ENCODE measurements at places on chromosomes 13 and 19. TPM values are rescaled to one million over a fixed set of nuclear protein-coding genes. Genes with fewer than 3 reads are reported as not detected.

DNA sequence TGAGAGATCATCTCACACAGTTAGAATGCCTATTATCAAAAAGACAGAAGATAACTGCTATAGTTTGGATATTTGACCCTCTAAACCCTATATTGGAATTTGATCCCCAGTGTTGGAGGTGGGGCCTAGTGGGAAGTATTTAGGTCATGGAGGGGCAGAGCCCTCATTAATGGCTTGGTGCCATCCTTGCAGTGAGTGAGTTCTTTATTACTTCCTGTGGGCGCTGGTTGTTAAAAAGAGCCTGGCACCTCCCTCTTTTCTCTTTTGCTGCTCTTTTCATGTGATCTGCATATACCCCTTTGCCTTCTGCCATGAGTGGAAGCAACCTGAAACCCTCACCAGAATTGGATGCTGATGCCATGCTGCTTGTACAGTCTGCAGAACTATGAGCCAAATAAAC is 66.8 kb downstream of the TDRD3 start:
- DNase-seq = no peak

DNA sequence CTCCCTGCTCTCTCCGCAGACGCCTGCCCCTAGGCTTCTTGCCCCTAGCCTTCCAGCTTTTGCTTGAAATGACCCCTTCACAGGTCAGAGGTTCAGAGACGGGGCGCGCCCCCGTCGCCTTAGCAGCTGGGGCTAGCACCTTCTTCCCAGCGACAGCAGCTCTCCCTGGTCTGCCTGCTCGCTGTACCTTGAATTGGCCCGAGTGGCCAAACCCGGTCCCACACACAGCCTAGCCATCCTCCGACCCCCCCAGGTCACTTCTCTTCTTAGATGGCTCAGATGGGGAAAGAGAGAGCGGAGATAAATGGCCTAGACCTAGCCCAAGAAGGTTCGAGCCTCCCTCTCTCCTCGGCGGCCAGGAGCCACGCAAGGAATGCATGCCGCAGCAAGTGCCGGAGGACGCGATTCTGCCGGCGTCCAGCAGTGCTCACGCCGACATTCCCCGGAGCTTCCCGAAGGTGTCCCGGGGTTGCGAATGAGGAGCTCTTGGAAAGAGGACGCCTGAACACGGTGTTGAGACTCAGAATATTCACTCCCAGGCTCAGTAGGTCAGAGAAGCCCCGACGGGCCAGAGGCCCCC is 1.3 kb downstream of the CDX2 start:
- no peak for DNase-seq

- DNase-seq = no peak
Observed at GRCh38 chr19:55591555-55591954, 7.8 kb downstream of the FIZ1 start.

GRCh38 chr19:1837625-1838105 is 10.6 kb downstream of the REXO1 start:
- no peak for DNase-seq

DNA sequence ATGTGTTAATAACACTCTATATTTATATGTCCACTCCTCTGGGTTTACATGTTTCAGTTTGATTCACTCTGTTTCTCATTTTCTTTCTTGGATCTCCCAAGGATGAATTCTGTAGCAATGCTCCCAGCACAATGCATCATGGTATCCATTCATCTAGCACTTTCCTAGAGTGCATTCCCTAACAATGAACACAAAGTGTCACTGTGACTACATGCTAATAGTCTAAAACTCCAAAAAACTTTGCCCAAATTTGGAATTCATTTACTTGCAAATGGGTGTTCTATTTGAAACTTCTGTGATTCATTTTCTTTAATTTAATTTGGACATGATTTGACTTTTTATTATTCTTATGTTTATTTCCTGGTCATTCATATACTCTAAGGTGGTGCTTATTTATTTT is 286.3 kb downstream of the POU4F1 start:
- no peak for DNase-seq

DNA sequence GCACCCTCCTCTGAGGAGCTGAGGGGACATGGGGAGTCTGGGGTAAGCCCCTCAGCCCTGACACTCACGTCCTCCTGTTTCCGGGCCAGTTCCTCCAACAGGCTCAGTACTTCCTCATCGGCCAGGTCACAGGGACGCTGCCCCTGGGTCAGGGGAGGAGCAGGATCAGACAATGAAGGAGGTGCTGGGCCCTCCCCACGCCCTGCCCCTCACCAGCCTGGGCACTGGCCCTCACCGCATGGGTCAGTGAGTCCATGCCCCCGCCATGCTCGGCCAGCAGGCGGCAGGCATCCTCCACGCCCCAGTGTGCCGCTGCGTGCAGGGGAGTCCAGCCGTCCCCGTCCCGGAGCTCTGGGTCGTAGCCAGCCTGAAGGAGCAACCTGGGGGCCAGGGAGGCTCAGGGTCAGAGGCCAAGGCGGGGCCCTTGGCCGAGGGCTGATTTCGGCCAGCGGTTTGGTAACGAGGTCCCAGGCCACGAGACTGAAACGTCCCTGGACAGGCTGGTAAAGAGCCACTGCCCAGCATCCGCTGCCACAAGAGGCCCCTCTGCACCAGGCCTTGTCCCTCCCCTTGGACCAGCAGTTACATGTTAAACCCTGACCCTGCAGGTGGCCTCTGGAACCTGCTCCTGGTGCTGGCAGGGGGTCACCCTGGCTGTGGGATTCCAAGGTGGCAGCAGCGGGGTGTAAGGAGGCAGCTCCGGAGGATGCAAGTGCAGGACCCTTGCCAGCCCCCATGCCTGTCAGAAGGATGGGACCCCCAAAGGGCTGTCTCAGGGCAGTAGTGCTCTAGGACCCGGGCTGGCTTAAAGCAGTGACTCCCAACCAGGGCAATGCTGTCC is 18.5 kb downstream of the PPP1R12C start:
- DNase-seq = no peak

- DNase-seq = no peak
Observed at GRCh38 chr19:32674153-32674930, 638 bp downstream of the ANKRD27 start.

GRCh38 chr13:105758918-105759860 is 776.3 kb downstream of the EFNB2 start:
- no peak for DNase-seq

DNA sequence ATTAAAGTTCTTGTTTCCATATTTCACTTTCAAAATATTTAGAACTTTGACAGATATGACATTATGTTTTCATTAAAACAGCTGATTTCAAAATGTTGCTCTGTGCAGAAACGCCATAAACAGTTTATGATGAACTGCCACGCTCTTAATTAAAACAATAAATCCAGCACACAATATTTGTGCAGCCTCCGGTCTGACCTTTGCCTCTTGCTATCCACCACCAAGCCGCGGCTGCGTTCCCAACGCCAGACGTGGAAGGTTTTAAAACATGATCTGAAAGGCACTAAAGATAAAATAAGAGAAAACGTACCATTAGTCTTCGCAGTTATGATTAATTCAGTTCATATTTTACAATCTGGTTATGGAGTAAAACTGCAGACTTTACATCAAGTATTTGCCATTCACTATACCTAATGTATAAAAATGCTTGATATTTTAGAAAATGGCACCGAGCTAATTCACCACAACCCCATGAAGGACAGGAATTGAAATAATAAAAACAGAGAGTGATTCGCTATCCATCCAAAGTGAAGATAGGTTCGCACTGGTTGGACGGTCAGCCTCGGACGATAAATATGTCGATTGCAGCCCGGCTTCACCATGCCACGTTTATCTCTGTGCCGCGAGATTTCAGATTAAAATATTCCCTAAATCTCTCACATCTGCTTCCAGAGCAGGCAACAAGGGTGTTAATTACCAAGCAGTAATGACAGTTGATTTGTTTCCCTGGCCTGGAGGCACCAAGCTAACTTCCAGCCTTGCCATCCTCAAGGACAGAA is 103.3 kb upstream of the ZNF507 start:
- DNase-seq = peak; percentile 24

DNA sequence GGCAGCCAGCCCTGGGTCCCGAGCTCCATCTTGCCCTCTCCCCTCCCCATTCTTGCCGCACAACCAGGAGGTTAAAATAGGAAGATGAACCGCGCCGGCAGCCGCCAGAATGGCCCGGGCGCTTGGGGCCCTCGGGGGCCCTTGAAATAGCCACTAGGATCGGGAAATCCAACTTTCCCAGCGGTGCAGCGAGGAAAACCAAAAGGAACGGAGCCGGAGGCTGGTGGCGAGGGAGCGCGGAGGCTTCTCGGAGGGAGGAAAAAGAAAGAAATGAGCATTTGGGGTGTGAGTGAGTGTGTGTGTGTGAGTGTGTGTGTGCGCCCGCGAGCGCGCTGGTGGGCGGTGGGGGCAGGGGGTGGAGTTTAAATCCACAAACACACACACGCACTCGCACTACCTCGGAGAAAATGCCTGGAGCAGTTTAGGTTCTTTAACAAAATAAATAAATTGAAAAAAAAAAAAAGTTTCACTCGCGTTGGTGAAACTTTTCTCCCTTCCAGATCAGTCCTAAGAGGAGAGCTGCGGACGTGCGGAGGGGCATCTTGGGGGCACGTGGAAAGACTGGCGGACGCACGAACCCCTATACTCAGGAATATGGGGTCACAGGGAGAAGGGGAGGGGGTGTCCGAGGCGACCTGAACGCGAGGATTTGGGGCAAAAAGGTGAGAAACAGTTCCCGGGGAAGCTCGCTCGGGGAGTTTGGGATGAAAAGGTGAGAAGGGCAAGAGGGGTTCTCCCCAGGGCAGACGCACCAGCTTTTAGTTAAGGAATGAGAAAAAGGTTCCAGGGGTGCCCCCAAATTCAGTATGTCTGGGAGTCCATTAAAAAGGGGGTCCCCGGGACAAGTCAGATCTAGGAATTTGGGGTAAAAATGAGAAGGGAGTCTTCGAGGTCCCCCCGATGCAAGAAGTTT is 1.3 kb downstream of the RFX2 start:
- DNase-seq = no peak

GRCh38 chr13:34031610-34032009 is 213.7 kb downstream of the RFC3 start:
- no peak for DNase-seq

DNA sequence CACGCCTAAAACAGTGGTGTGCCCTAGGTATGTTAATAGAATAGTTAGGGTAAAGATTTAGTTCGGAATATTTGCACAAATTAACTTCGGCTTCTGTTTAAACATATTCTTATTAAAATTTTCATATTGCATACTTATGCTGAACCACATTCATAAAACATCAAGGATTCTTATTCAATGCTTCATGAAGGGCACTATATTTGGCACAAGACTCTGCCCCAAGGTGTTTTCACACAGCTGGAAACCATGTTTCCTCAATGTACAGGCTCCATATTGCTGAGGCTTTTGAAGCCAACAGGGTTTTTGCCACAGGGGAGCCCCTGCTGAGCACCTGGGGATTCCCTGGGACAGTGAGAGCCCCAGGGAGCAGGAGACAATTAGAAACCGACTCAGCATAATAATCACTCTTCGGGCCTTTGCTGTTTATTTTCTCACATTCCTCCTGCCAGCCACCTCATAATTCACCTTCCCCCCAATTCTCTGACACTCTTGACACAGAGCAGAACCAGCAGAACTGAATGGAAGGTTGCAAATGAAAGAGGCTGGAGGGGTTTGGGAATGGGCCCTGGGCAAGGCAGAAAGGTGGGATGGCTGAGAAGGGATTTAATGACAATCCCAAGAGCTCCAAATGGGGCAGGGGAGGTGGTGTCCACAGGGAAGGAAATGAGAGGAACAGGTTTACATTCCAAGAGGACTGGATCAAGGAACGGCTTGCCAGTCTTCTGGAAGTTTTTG is 72.3 kb upstream of the POMP start:
- no peak for DNase-seq

GRCh38 chr19:4277191-4277696 is 1.8 kb upstream of the SHD start:
- no peak for DNase-seq

- no peak for DNase-seq
Observed at GRCh38 chr19:57816652-57817051, 1.9 kb upstream of the ZNF552 start.

- no peak for DNase-seq
Observed at GRCh38 chr13:20953245-20953931, 50.8 kb upstream of the XPO4 start.

- DNase-seq = no peak
Observed at GRCh38 chr13:91308299-91308698, 39.2 kb upstream of the MIR17HG start.

GRCh38 chr13:111392486-111392885 is 72.0 kb downstream of the TEX29 start:
- DNase-seq = no peak

GRCh38 chr19:17797424-17798201 is 2.7 kb downstream of the B3GNT3 start:
- DNase-seq = no peak

DNA sequence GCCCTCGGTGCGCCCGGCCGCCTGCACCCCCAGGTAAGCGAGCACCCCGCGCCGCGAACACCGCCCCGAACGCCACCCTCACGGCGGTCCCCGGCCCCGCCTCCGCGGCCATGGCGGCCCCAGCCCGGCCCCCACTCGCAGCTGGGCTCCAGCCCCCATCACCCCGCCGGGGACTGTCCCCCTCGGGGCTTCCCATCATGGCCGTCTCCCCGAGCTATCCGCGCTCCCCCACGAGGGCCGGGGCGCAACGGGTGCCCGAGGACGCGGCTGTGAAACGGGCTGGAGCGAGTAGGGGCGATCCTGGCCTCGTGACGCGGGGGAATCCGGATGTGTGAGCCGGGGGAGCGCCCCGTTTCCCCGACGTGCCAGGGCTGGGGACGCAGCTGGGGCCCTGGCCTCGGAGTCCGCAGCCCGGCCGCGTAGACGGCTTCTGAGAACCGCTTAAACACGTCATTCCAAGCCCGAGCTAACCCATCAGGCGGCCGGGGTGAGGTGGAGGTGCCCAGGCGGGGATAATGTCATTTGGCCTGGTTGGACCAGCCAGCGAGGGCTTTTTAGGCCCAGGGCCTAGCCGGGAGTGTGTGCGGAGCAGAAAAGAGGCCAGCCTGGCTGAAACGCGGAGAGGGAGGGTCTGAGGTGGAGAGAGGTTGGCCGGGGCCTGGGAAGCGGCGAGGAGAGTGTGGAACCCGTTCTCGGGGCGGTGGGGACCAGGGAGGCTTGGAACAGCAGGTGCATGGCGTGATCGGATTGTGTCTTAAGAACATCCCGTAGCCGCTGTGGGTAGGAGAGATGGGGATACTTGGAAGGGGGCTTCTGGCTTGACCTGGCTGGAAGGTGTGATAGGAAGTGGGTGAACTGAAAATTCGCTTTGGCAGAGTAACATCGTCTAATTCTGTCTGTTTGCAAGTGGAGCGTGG is 550 bp downstream of the CERS4 start:
- DNase-seq = no peak

FCGBP gene
- polyA plus RNA-seq = 9.4 TPM

ZNF628 gene
- polyA plus RNA-seq = 4.8 TPM

IL17D gene
- polyA plus RNA-seq = 7.5 TPM

ACP5 gene
- polyA plus RNA-seq = 12.3 TPM

COX7A1 gene
- polyA plus RNA-seq = 30.2 TPM

ADGRE1 gene
- 0.44 TPM for polyA plus RNA-seq

INAFM1 gene
- 10.7 TPM for polyA plus RNA-seq

DCT gene
- 0.26 TPM for polyA plus RNA-seq

IFNL1 gene
- not detected for polyA plus RNA-seq
